DMS153 (cell line): ENCODE measurements at places on chromosomes 7 and 10.

GRCh38 chr10:8534096-8534495 is 479.6 kb downstream of the GATA3 start:
- DNase-seq = no peak

DNA sequence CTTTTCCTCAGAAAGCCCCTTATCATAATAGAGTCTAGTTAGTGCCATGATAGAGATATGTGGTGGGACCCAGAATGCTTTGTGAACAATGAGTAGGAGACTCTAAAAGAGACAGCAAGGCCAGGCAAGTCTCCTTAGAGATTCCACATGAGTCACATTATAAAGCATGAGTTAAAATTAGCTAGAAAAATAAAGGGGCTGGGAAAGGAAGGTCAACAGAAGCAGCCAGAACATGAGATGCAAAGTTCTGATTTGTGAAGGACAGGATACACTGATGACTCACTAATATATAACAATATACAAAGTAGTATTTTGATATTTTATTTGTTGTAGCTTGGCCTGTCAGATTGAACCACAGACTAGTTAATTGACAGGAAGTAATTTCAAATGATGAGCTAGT is 25.3 kb upstream of the SNX13 start:
- no peak for DNase-seq

DNA sequence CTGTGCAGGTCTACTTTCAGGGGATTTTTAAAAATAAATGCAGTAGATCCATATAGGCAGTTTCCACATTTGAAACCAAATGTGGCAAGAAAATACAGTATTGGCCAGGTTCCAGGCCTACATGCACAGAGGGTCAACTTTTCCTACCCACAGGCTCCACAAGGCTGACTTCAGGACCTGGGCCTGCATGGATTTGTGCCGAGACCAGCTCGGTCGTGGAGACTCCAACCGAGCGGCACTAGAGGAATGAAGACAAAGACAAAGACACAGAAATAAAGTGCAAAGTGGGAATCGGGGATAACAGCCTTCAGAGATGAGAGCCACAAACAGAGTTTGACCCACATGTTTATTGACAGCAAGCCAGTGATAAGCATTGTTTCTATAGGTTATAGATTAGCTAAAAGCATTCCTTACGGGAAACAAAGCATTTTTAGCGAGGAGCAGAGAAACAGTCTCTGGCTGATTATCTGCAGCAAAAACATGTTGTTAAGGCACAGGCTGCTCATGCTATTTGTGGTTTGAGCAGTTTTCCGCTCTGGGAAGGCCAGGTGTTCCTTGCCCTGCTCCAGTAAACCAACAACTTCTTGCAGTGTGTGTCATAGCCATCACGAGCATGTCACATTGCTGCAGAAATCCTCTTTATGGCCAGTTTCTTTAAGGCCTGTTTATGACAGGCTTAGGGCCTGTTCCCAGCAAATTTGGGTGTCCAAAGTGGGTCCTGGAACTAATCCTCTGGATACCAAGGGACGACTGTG is 52.6 kb downstream of the ZNF37A start:
- no peak for DNase-seq

DNA sequence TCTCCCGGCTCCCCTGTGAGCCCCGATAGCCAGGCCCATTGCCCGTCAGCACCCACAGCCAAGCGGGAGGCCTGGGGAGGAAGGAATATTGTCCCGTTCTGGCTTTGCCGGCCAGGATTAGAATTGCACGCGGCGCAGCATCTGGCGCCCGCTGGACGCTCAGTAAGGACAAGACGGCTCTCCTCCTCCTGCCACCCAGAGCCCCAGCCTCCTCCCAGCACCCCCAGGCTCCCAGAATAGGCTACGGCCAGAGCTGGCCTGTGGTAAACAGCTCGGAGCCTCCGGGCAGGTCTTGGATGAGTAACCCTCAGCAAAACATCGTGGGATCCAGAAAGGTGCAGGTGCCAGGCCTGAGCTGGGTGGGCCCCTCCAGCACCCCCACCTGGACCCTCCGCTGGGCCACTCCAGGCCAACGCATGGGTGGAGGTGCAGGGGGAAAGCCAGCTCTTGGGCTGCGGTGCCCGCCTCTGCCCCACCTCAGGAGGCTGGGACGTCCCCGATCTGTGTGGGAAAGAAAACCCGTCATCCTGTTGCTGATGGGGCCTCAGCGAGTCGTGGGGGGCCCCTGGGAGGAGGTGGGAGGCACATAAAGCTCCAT is 5.8 kb upstream of the FAM20C start:
- DNase-seq = no peak

- no peak for DNase-seq
These were observed 274.6 kb upstream of the KLF6 start for GRCh38 chr10:4059471-4060138.
